Renal cortical epithelial cell (primary cell): ENCODE measurements at places on chromosomes 1 and 21. TPM values are rescaled to one million over a fixed set of nuclear protein-coding genes. Genes with fewer than 3 reads are reported as not detected.

Gene PDE4B
- total RNA-seq, result 0.70 and 1.0 TPM in 2 replicates

Gene ARHGAP30
- 0.17 TPM in 1 of 2 replicates, not detected in the other for total RNA-seq

DNA sequence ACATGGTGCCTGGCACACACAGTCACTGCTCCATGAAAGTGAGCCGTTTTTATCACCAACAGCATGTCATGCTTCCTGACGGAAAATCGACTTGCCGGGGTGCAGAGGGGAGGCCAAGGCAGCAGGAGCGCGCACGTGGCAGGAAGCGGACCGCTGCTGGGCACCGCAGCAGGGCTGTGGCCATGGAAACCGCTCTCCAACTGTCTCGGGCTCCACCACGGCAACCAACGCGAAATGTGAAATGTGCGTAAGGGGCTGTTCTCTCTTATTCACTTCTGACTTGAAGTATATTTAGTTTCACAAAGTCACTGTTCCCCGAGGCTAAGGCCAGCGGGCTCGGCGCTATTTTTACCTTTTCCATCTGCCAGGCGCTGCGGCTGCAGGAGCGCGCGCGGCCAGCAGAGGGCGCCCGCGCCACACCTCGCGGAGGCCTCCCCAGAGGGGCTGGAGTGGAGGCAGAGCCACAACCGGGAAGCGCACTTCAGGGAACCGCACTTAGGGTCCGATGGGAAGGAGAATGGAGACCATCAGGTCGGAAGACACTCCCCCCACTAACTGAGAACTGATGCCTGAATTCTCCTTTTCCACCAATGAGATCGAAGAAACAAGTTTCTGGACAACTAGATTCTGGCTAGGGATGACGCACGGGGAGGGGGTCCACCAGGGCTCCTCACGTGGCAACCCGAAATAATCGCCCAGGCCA, 19.7 kb downstream of the RCC2 start:
- DNase-seq, result no peak

DNA sequence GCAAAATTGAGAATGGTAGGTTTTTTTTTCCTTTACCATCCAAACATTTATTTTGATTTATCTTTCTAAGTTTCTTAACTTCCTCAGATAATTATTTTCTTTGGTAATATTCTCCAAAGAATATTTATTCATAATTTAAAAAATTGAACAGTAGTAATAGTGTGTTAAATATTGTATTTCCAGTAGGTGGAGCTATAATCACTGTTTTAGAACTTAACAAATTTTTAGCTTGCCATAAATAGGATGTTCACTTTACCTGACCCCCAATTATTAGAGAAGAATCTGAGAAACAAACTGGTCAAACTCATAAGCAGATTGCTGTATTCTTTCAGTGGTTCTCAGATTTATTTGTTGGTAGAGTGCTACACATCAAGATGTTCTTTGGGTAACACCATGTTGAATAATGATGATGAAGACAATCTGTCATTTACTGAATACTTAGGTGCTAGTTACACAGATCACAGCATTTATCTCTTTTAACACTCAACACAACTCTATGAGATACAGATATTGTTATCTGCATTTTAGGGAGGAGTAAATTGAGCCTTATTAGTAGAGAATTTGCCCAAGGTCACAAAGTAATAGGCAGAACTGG, 82.4 kb upstream of the GPR88 start:
- peak; percentile 25 for DNase-seq

GRCh38 chr21:38660333-38661196, 145.2 kb upstream of the ETS2 start:
- no peak for DNase-seq

DNA sequence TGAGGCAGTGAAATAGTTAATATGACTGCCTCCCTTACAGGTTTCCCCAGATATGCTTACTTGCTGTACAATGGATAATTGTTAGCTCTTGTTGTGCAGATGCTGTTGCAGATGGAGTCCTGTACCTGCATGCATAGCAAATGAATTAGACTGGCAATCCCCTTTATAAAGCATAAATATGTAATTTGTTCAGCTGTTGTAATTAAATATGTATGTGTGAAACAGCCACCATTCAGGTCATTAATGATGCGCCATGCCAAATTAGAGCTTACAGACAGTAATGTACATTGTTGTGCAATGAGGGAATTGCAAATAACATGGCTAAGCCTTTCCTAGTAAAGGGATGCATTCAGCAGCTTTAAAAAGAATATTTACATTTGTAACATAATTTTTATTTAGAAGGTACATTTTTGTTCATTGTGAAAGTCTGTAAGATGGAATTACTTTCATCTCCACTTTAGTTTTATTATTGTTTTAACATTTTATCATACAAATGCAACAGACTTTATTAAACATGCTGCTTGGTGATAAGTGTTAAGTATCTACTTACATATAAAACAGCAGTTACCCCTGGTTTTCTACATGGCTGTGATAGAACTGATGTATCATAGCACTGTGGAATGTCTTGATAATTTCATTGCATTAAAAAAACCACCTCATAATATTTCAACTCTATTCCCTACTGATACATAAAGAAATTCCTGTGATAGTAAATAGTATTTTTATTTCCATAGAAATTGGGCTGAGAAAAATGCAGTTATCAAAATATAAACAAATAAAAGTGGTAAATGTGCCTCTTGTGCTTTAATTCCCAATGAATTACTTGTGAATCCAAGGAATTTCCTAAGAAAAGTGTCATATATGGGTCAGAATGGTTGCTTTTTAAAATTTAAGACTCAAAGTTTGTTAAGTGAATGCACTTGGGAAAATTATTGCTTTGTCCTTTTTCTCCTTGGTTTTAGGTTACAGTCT, 99.0 kb downstream of the NFIA start:
- DNase-seq, result no peak

GRCh38 chr1:8133657-8134430, 107.7 kb upstream of the ERRFI1 start:
- peak; percentile 98 for DNase-seq

- no peak for DNase-seq
Observed at GRCh38 chr1:23791516-23792047, 637 bp downstream of the LYPLA2 start.

DNA sequence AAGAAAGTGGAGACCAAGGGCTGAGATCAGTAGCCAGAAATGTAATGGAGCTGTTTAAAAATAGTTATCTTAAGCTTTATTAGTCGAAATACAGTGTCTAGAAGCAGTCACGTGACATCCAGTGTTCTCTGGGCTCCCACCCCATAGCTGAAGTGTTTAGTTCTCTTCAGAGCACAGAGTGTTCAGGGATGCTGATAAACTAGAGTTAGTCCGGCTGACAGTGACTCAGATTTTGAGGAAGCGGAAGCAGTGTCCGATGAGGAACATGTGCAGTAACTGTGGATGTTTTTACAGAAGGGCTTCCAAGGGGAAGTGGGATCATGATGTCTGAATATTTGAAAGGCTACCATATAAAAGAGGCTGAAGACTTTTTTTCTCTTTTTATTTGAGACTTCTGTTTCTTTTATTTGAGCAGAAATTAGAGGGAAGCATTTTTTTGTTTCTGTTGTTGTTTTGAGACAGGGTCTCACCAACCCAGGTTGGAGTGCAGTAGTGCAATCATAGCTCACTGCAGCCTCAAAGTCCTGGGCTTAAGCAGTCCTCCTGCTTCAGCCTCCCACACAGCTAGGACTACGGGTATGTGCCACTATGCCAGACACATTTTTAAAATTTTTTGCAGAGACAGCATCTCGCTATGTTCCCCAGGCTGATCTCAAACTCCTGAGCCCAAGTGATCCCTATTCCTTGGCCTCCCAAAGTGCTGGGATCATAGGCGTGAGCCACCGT, 124.2 kb downstream of the GALNT2 start:
- DNase-seq, result no peak

- no peak for DNase-seq
Observed at GRCh38 chr1:40860706-40861223, 1.4 kb downstream of the CITED4 start.

DNA sequence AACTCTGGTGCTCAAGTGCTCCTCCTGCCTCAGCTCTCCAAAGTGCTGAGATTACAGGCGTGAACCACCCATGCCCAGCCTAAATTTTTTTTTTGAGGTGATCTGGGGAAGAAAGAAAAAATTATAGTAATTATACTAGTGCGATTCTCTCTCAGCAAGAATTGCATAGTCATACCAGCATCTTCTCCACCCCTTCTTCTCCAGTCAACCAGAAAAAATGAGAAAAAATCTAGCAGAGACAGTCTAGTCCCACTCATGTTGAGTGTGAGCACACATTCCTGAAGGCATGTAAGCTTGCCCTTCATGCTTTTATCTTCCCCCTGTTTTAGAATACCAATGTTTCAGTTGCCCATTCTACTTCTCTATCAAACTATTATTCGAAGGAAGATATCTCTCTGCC, 207.6 kb downstream of the S1PR1 start:
- no peak for DNase-seq

- no peak for DNase-seq
Observed at GRCh38 chr21:43467785-43468184, 40.9 kb upstream of the SIK1 start.

- no peak for DNase-seq
Observed at GRCh38 chr1:192635939-192636338, at the start of gene RGS13. Gene RGS13, plus strand, starts transcription at chr1:192636147. Its CDS starts 8,188 bp downstream, at chr1:192644335.

- peak; percentile 37 for DNase-seq
Observed at GRCh38 chr1:65253800-65254319, 55.5 kb upstream of the DNAJC6 start.

- no peak for DNase-seq
Observed at GRCh38 chr1:116852367-116852766, 57.3 kb upstream of the PTGFRN start.

Gene GBP7
- not detected in 2 replicates for total RNA-seq

Gene AADACL4
- not detected in 2 replicates for total RNA-seq

DNA sequence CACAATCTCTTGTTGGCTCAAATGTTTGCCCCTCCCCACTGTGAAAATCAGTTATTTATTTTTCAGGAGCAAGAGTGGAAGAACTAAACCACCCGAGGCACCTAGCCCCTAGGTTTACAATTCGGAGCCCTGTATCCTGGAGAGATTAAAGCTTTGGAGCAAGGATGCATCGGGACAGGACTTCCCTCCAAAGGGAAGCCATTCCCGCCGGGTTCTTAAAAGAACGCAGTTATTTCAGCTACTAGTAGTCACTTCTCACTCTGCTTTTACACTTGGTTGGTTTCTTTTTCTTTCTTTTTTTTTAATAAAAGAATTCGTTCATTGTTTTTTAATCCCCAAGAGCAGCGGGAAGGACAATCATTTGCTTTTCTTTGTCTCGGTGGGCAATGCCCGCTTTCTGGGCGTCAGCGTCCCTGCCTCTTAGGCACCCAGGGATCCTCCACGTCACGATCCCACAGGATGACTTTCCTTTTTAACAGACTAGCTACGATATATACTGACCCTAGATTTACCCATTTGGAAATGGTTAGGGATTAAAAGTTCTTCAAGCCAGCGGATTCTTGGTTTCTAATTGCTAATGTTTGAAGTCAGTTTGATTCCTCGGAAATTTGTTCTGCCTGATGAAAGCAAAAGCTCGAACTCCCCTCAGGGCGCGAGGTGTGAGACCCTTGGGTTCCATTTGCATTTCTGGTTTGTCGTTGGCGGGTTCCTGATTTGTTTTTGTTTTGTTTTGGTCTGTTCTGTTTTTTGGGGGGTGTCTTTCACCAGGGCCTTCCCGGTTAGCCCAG, 9.0 kb downstream of the TBX15 start:
- no peak for DNase-seq

Gene BTBD8
- total RNA-seq, result 6.8 and 9.3 TPM in 2 replicates

Gene PTBP2
- total RNA-seq, result 17.4 and 43.6 TPM in 2 replicates

DNA sequence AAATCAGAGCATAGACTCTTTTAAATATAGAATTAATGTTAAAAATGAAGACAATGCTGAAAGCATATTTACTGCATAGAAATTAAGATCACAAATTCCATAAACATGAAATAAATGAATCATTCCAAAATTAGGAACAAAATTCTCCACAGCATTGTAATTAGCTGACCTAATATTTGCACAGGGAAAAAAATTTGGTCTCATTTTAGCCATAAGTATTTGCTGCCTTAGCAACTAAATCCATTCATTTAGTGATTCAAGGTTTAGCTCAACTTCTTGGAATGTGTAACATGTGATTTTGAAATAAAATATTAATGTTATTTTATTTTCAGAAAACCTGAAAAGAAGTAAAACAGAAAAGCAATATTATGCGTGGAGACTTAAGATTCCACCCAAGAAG, 25.5 kb downstream of the ADAMTS5 start:
- no peak for DNase-seq

Gene PLA2G2C
- total RNA-seq, result not detected in 2 replicates

Gene RGSL1
- total RNA-seq, result 0.15 TPM in 1 of 2 replicates, not detected in the other

DNA sequence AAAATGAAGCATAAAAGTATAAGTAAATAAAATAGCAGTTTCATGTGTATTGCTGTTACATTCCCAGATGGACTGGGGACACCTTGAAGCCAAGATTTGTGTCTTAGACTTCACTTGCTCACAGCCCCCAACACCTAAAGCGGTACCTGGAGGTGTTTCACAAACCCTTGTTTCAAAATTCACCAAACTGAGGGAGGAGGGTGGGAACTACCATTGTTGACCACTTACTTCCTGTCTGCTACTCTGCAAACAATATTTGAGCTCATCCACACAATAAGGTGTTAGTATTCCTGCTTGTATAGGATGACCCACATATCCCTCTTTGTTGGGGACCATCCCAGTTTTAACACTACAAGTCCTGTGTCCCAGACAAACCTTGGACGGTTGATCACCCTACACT, 115.9 kb upstream of the SYT6 start:
- no peak for DNase-seq

DNA sequence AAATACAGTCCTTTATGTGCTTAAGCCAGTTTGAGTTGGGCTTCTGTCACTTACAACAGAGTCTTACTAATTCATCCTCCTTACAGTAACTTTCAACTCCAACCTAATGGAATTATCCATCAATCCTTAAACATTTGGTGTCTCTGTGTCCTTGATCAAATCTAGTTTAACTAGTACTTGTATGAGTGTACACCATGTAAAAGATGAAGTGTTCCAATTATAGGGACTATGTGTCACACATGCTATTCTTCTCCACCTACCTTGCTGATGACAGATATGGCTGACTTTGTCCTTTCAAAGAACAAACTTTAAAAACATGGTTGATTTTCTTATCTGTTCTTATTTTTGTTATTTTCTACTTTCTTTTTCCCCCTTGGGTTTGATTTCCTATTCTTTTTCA, 60.4 kb upstream of the NBPF3 start:
- no peak for DNase-seq

Gene CITED4
- total RNA-seq, result 33.5 and 45.1 TPM in 2 replicates

DNA sequence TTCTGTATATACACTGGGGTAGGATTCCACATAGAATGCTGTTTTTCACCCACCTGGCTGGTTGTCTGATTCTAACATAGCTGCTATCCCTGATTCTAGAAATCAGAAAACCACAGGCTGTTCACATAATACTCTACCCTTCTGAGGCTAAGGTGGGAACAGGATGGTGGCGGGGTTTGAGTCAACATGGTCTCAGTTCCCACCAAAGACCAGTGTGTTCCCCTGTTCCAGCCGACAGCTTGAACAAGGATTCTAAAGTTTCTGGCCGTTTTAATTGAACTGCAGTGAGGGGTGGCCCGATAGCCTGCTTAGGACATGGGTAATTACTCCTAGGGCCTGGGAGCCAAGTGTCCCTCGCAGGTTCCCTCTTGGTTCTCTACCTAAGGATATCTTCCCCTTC, 38.4 kb downstream of the PEX14 start:
- no peak for DNase-seq

GRCh38 chr1:226403201-226404034, 4.5 kb downstream of the PARP1 start:
- peak; percentile 36 for DNase-seq

GRCh38 chr1:165891111-165891860, 63.9 kb downstream of the UCK2 start:
- DNase-seq, result no peak
